ENCODE measurements at places on chromosomes 6 and 20.

DNA sequence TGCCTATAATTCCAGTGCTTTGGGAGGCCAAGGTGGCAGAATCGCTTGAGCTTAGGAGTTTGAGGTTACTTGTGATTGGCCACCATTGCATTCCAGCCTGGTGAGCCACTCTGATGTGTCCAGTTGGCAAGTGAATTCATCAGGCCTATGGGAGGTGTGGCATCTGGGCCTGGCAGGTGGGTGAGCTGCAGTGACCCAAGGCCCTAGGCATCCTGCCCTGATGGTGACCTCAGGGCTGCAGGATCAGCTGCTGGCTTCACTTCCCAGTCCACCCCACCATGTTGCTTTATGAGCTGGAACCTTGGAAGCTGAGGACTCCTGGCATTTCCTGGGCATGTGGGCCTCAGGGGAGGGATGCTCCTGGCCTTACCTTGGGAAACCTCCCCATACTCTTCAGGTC is 20.5 kb downstream of the RSPH9 start:
- no peak for DNase-seq

DNA sequence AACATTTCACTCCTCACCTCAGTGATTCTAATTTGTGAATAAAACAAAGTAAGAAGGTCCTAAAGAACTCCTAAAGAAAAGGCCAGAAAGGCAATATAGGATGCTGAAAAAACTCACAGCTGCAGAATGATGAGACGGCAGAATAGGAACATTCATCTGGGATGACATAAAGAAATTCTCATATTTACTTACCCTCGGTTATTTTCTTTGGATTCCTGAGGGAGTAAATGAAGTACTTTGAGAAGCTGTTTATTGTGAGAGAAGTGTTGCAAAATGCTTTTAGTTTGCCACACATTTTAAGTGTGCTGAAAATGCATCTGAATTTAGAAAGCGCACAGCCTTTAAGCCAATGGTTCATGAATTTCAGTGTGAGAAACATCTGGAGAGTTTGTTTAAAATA is 35.7 kb upstream of the RBL1 start:
- no peak for DNase-seq

DNA sequence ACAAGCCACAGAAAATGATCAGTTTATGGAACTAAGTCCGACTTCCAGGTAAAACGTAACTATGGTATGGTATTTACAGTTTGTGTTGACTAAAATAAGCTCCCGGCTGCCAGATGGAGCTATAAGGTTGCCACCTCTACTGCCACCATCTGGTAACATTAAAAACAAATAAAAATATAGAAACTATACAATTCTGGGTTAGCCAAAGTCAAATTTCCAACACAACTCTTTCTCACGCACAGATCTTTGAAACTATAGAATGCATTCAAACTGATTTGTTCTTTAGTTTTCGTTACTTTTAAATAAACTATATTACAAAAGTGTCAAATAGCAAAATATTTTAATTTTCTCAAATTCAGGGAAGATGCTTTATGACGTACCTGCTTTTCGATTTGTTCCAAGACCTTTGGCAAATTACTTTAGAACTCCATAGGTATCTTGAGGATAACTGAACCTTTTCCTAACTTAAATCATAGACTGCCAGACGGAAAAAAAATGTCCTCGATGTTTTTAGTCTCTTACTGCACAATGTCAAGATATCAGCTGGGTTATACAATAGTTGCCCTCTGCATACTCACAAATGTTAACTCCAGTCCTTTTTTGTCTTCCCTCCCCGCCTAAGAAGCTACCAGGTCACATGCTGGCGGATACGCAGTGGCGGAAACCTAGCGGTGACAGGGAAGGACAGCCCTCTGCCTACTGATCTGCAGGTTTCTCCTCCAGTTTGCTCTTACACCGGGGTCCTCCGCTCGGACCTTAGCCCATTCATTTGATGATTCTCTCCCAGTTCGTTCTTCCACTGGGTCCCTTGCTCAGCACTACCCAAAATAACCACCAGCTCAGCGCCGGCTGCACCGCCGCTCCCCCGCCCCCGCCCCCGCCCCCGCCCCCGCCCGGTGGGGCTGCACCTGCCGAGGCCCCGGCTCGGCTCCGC is 888 bp downstream of the SLC17A5 start:
- no peak for DNase-seq

GRCh38 chr20:60142587-60142986 is 184.4 kb downstream of the CDH26 start:
- no peak for DNase-seq

All from omental fat pad (tissue), 4 donors.